Activated naive CD4-positive, alpha-beta T cell treated with anti-CD3 and anti-CD28 coated beads, Interleukin-2, amount 10 ng/mL, durations not matched to agents 7 days and 5 days (primary cell): ENCODE measurements at places on chromosomes 6 and 20.

DNA sequence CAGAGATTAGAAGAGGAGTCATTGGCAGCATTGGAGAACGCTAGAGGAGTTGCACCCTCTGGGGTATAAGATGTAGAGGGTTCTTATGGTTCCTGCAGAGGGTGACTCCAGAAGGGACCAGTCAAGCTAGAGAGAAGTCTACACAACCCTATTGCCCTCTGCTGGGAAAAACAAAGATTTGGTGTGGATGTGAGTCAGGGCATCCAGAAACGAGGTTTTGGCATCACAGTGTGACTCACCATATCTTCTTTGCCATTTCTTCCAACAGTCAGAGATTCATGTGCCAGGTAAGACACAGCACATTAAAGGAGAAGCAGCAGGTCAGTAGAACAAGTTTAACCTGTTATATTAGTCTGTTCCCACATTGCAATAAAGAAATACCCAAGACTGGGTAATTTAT is 598.8 kb downstream of the MAFB start:
- no peak for DNase-seq

GRCh38 chr6:100084316-100084990 is 90.4 kb upstream of the MCHR2 start:
- no peak for DNase-seq

GRCh38 chr6:44400572-44400971 is 13.1 kb downstream of the CDC5L start:
- DNase-seq: no peak

DNA sequence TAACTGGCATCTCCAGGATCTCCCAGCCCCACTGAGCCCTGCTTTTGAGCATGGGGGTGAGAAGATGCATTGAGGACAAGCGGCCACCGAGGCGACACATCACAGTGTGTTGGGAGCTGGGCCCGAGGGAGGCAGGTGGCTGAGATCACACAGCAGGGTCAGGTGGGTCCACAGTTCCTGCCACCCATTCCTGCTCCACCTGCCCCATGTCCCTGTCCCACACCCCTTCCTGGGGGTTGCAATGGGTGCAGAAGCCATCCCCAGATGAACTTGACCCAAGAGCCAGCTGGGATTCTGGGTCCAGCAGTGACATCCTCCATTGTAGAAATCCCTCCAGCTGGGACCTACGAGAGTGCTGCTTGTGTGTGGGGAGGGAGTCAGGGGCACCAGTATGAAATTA is 1.0 kb downstream of the TGM2 start:
- DNase-seq: no peak

DNA sequence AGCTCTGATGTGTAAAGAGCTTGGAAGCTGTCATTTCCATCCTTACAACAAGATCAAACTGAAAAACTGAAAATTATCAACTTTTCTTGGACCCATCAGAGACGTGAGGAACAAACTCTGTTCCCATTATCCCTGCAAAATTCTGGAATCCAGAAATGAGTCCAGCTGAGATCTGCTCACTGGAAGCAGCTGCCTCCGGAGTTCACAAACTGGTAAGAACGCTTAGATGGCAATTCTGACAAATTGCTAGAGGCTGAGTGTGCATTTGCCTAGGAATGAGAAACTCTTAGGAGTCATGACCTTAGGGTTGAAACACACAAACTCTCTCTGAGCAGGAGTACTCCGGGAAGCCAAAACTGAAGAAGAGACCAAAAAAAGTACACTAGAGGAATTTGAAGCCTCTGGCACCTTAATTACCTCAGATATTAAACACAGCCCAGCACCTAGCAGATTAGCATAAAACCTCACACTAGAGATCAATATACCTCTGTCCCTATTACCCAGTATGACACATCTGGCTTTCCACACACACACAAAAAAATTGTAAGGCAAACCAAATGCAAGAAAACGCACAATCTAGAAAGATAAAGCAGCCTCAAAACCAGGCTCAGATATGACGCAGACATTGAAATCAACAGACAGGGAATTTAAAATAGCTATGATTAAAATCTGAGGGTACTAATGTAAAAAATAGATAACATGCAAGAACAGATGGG is 233.5 kb upstream of the SGK1 start:
- DNase-seq: no peak

GRCh38 chr6:132919045-132919860 is 104.9 kb downstream of the RPS12 start:
- no peak for DNase-seq

DNA sequence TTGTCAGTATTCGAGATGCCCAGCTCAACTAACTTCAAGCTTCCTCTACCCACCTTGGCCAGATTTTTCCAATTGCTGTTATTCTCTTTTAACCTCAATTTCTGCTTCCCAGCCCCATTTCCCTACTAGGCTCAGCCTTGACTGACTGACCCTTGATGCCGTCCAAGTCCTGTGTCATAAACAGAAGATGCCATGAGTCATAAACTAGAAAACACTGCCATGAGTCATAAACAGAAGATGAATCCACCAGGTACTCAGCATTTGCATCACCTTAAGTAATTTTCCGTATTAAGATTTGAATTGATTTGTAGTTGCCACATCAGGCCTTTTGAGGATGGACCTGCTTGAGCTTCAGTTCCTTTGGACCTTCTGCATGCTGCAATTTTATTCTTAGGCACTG is 123.8 kb downstream of the FAM83B start:
- no peak for DNase-seq

- DNase-seq: no peak
These were observed 116.0 kb downstream of the CRYBG1 start for GRCh38 chr6:106476331-106477105.

DNA sequence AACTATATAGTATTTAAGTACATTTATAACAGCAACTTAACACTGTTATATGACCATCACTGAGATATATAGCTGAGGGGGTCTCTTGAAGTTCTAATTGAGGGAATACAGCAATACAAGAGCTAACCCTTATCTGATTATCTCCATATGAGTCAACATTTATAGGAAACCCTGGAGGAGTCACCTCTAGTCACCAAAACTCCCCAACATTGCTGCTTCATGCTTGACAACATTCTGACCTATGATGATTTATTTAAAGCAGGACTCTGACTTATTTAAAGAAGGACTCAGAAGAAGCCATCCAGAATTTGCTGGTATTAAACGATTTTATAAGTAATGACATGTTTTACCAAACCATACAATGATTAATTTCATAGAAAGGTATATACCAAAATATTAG is 182.6 kb upstream of the NOX3 start:
- no peak for DNase-seq

DNA sequence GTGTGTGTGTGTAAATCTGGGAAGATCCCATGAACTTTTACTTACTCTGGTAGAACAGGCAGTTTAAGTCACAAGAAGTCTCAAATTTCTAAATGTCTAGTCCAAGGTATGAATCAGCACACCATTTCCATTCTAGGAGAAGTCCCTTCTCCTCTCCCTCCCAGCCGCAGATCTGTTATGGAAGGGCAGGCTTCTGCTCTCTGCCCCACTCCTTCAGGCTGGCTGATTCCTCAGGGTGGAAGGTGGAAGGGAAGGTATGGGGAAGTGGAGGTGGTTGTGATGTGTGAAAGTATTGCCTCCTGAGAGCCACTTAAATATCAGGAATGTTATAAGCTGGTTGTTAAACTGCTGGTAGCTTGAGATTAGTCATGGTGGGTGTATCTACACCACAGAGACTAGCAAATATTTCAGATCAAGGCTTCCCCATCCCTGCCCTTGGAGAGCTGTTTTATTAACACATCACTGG is 44.5 kb upstream of the LAMA4 start:
- no peak for DNase-seq

- peak; percentile 72 for DNase-seq
These were observed 7.8 kb upstream of the MDGA1 start for GRCh38 chr6:37705239-37706051.

DNA sequence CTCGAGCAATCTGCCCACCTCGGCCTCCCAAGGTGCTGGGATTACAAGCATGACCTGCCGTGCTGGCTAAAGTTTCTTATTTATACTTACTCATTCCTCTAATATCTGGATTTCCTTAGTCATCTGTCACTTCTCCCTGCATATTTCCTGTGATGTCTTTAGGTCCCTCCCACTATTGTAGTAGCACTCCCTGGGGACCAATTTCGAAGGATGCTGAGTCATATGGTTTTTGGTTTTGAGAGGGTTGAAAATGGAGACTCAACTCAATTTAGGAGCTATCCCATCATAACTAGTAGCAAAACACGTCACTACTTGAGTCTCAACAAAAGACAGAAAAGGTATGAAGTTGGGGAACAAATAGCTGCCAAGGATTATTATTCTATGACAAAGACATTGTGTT is 20.2 kb downstream of the MCUR1 start:
- DNase-seq: no peak

DNA sequence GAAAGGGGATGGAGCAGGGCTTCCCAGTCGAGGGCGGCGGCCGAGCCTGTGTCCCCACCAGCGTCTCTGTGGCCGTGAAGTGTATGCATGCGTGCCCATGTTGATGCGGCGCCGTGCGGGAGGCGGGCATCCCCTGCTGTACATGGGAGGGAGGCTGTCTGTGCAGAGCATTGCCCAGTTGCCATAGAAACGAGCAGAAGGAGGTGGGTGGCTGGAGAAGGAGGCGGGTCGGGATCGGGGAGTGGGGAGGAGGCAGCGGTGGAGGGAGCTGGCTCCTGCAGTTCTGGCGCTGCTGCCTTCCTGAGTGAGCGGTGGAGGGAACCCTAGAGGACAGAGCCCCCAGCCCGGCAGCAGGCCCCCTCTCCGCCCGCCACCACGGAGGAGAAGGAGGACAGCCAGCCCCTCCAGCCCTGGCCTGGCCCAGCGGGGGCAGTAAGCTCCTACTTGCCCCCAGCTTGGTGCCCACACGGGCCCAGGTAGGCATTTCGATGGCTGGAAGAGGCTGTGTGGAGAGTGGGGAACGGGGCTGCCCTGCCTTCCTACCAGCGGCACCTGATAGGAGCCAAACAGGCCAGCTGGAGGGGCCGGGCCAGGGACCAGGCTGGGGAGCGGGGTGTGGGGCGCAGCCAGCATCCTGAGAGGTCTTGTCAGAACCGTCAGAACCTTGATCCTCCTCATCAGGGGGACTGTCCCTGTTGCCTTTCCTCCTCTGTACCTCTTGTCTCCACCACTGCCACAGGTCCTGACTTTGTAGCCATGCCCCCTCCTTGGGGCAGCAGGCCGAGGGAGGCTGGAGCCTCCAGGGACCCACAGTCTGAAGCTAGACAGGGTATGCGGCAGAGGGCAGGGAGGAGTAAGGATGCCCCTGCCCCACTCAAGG is 41.3 kb downstream of the SPDEF start:
- peak; percentile 16 for DNase-seq

GRCh38 chr6:42147138-42147562 is 4.7 kb upstream of the C6orf132 start:
- no peak for DNase-seq

- no peak for DNase-seq
These were observed 327.4 kb upstream of the MAP3K7 start for GRCh38 chr6:90914312-90914711.

- no peak for DNase-seq
These were observed 21.1 kb downstream of the TAF4 start for GRCh38 chr20:62044631-62045030.

- no peak for DNase-seq
These were observed 40.0 kb upstream of the OPN5 start for GRCh38 chr6:47741807-47742206.

DNA sequence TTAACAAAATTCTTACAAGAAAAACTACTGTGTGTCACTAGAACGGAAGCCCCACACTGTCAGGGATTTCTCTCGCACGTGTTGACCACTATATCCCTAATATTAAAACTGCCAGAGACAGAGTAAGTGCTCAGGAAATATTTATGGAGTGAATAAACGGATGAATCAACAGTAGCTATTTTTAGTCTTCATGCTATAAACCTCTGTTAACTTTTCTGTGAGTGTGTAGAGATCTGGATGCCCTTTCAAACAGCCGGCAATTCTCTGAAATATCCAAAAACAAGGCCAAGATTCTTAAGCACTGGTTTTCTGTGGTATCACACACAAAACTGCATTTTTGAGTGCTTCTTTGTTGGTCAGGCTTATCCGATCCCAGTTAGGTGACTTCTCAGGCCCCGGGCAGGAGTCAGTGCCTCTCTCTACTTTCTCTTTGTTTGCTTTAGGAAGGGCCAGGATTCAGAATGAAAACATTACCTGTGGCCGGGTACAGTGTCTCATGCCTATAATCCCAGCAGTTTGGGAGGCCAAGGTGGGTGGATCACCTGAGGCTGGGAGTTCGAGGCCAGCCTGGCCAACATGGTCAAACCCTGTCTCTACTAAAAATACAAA is 15.7 kb downstream of the ATP9A start:
- no peak for DNase-seq

- no peak for DNase-seq
These were observed 16.7 kb upstream of the DEF6 start for GRCh38 chr6:35280903-35281302.

DNA sequence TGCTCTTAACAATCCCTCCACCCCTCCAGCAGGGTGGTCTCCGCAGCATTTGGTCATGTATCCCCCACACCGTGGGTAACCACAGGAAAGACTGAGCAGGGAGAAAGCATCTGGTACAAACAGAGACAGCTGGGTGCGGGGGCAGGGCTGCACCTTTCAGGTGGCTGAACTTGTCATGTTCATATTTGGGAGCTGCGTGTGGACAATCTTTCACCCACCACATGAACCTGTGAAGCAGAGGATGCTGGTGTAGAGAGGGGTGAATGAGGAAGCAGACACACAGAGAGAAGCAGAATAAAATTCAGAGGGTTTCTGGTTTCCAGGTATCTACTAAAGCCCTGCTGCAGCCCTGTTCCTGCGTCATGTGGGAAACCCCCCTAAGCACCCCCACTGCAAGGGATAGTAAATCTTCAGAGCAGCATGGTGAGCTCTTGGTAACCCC is 8.9 kb downstream of the GFOD1 start:
- no peak for DNase-seq

DNA sequence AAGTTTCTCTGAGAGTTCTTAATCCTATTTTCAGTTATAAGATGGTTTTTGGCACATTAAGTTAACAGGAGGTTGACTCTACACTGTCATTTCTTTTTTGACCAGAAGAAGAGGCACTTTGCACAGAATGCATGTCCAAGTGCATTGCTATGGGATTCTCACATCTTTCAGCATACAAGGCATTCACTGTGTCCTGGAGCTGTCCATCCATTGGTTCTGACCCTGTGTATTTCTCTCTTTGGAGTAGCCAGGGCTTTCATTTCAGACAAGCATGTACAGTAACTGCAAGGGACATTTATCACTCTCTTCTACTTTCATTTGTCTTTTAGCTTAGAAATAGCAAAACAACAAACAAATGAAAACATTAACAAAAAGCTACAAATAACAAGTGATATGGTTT is 275.1 kb upstream of the IMPG1 start:
- DNase-seq: no peak

DNA sequence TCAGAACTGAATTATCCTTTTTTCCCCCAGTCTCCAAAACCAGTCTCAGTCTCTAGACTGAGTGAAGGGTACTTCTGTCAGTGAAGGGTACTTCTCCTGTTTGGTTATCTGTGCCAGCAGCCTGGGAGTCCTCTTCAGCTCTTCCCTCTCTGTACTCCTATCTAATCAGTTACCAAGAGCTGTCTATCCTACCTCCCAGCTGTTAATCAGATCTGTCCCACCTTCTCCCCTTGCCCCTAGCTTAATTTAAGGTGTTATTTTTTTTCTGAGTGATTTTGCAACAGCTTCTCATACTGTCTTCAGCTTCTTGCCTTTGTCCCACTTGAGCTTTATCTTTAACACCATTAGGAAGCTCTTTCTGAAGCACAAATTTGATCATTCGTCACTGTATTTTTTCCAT is 491.9 kb upstream of the SOX4 start:
- no peak for DNase-seq
